Upper lobe of right lung (tissue), 1 donor: ENCODE measurements at places on chromosomes 7 and 10. TPM values are rescaled to one million over a fixed set of nuclear protein-coding genes. Genes with fewer than 3 reads are reported as not detected.
A peak's percentile ranks its signal among the peaks of the same experiment; 100 is the strongest.

GRCh38 chr10:122098924-122099323, 110.0 kb downstream of the TACC2 start:
- peaks cover 4% of the 10 kb centered on the region for H3K4me1 ChIP-seq
- no peaks in the 10 kb centered on the region for H3K36me3 ChIP-seq
- H3K27ac ChIP-seq: no peak overlapping the region
- no peaks in the 10 kb centered on the region for H3K27me3 ChIP-seq
- no peak for DNase-seq

DNA sequence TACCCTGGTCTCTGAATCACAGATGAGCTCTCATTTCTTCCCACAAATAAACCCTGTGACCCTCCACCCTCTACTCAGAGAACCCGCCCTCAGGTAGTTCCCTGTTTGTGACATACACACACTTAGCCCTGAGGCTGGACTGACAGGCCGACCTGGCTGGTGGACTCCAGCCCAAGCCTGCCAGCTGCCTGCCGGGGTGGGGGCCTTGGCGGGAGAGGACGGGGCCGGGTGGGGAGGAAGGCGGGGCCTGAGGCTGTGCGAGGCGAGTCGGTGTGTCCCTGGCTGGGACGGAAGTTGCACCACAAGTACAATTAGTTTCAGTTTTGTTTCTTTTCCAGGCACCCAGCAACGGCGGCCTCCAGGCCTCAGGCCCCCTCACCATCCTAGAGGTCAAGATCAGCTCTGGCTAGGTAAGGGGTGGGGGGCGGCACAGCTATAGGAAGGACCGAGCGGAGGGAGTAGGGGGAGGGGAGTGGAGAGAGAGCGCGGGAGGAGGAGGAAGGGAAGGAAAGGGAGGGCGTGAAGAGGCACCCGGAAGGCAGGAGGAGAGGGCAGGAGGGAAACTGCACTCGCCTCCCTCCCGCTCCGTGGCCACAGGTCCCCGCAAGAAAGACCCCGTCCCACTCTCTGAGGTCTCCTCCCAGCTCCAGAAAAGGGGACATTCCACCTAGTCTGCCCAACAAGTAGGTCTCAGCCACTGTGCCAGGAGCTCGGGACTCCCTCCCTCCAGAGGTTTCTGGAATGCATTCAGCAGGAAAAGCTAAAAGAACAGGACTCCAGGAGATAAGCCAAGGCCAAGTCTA, at the start of gene TRIM56:
Gene TRIM56, plus strand, starts transcription at position 320 of the 803 bp plus-strand sequence. CDS start 1,832 bp downstream, outside the sequence.
- peaks cover 24% of the 10 kb centered on the region for H3K36me3 ChIP-seq
- H3K27ac ChIP-seq: peak within 1 kb of the TSS; percentile 98
- H3K27me3 ChIP-seq: no peaks in the 10 kb centered on the region
- DNase-seq: peak; percentile 96

DNA sequence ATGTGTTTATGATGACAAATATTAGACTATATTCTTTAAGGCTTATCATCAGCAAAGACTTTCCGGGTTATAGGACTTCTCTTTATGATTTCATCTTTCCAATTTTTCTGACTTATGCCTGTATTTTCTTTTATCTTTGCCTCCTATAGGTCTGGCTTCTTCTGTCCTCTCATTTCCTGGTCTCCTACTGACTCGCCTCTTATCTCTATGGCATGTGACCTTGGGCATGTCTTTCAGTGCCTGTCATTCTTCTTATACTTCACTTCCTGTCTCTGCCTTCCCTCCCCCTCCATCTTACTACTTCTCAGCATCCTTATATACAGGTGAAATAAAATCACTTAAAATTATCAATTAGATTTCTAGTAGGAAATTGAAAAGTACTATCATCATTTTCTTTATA, 42.2 kb downstream of the PCDH15 start:
- no peak for DNase-seq
- no peak overlapping the region for H3K4me3 ChIP-seq
- no peaks in the 10 kb centered on the region for H3K4me1 ChIP-seq
- no peak overlapping the region for H3K27ac ChIP-seq

GRCh38 chr7:91603707-91604106, 276.8 kb downstream of the MTERF1 start:
- no peak overlapping the region for H3K4me3 ChIP-seq
- no peak overlapping the region for H3K27ac ChIP-seq
- no peaks in the 10 kb centered on the region for H3K4me1 ChIP-seq
- no peaks in the 10 kb centered on the region for H3K27me3 ChIP-seq
- no peak for DNase-seq
- no peaks in the 10 kb centered on the region for H3K36me3 ChIP-seq

ENTPD1 gene
- 64.6 TPM for total RNA-seq

- no peak overlapping the region for H3K27ac ChIP-seq
- DNase-seq: no peak
- H3K27me3 ChIP-seq: no peaks in the 10 kb centered on the region
Observed at GRCh38 chr10:115003396-115003795, 65.4 kb downstream of the TRUB1 start.

PRSS37 gene
- not detected for total RNA-seq

ADIRF gene
- total RNA-seq: 155 TPM

GPC2 gene
- total RNA-seq: 0.49 TPM

- no peak overlapping the region for H3K4me3 ChIP-seq
- no peak overlapping the region for H3K27ac ChIP-seq
- H3K36me3 ChIP-seq: no peaks in the 10 kb centered on the region
- no peaks in the 10 kb centered on the region for H3K27me3 ChIP-seq
- DNase-seq: no peak
Observed at GRCh38 chr10:19461588-19461987, 354.6 kb upstream of the PLXDC2 start.

DNA sequence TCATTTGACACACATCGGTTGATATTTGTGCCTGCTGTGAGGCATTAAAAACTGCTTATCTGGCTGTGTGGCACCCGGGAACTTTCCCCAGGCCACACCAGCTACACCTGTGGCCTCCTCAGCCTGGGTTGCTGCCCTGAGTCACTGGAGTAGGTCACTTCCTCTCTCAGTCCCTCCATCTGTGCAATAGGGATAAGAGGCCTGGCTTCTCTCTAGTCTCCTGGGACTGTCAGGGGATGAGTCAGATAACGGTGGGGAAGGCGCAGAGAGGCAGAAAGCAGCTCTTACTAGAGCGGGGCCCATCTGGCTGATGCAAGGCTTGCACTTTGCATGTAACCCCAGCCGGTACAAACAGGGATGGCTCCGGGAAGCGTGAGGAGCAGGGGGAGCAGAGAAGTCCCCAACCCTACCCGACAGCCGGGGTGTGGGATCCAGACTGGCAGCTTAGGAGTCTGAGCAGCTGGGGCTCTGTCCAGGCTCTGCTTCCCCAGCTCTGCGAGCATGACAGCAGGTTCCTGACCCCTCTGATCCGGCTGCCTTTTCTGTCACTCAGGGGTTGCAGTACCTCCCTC, 34.0 kb downstream of the DNAJB12 start:
- no peaks in the 10 kb centered on the region for H3K27me3 ChIP-seq
- no peak for DNase-seq
- no peak overlapping the region for H3K4me3 ChIP-seq
- H3K4me1 ChIP-seq: peaks cover 79% of the 10 kb centered on the region

- H3K4me3 ChIP-seq: no peak overlapping the region
- H3K27me3 ChIP-seq: no peaks in the 10 kb centered on the region
- peaks cover 7% of the 10 kb centered on the region for H3K36me3 ChIP-seq
- no peak overlapping the region for H3K27ac ChIP-seq
- no peaks in the 10 kb centered on the region for H3K4me1 ChIP-seq
- no peak for DNase-seq
Observed at GRCh38 chr7:112293416-112293815, 86.9 kb downstream of the ZNF277 start.

DNA sequence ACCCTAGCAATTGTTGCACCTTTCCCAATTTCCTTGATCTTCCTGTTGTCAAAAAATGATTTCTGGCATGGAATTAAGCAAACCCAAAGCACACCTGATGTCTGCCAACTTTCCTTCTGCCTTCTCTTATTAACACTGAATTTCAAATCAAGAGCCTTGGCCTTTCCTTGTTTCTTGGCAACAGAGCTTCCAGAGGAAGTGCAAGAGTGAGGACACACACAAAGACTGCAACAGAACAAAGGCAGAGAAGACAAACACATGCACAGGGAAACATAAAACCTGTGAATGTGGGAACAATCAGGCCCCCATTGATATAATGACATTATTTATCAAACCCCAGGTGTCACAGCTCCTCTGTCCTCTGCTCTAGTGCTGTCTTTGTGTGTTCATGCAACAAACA, 73.0 kb upstream of the IL6 start:
- no peak for DNase-seq
- no peaks in the 10 kb centered on the region for H3K36me3 ChIP-seq
- H3K27me3 ChIP-seq: no peaks in the 10 kb centered on the region
- no peak overlapping the region for H3K27ac ChIP-seq
- H3K4me1 ChIP-seq: no peaks in the 10 kb centered on the region
- H3K4me3 ChIP-seq: no peak overlapping the region

- H3K4me1 ChIP-seq: no peaks in the 10 kb centered on the region
- peaks cover 67% of the 10 kb centered on the region for H3K36me3 ChIP-seq
- no peak for DNase-seq
- H3K4me3 ChIP-seq: no peak overlapping the region
- H3K27me3 ChIP-seq: no peaks in the 10 kb centered on the region
Observed at GRCh38 chr10:5746197-5746596, 61.6 kb downstream of the TASOR2 start.

GRCh38 chr10:17375936-17376584, 78.3 kb downstream of the ST8SIA6 start:
- H3K36me3 ChIP-seq: no peaks in the 10 kb centered on the region
- DNase-seq: no peak

- no peak for DNase-seq
- no peaks in the 10 kb centered on the region for H3K36me3 ChIP-seq
- no peaks in the 10 kb centered on the region for H3K4me1 ChIP-seq
- no peak overlapping the region for H3K4me3 ChIP-seq
- H3K27ac ChIP-seq: no peak overlapping the region
- H3K27me3 ChIP-seq: no peaks in the 10 kb centered on the region
Observed at GRCh38 chr7:54260941-54261371, 281.2 kb upstream of the VSTM2A start.

DNA sequence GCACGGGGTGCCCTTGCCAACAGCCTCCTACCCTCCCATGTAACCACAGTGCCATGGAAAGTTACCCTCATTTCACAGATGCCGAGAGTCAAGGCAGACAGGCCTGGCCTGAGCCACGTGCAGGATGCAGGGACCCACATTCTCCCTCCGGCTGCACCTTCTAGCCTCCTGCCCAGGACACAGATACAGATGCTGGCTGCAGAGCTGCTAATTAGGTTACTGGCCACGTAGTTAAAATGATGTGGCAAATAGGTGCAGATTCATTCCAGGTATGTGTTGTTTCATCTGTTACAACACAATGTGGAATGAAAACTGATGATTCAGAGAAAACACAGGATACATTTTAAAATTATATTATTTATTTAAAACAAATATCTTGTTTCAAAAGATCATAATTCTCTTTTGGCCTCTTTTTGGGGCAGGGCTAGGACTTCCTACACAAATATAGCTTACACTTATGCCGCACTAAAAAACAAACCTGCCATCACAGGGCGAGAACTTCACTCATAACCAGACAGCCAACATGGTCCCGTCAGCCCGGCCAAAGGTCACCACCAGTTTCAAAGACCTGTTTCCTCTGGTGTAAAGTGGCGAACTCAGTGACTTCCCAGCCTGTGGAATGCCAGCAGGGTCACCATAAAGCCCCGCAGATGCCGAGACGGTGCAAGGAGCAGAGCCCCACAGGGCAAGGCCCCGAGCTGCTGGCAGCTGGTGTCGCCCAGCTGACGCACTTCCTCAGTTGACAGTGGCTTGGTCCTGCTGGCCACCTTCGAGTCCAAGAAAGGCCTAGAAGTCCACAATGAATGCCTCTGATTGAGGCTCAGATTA, 83.5 kb downstream of the TNS3 start:
- H3K36me3 ChIP-seq: no peaks in the 10 kb centered on the region
- H3K27ac ChIP-seq: peak overlapping the region; percentile 2
- peaks cover 61% of the 10 kb centered on the region for H3K4me1 ChIP-seq
- no peaks in the 10 kb centered on the region for H3K27me3 ChIP-seq
- no peak overlapping the region for H3K4me3 ChIP-seq

C10orf95 gene
- 3.1 TPM for total RNA-seq

DNA sequence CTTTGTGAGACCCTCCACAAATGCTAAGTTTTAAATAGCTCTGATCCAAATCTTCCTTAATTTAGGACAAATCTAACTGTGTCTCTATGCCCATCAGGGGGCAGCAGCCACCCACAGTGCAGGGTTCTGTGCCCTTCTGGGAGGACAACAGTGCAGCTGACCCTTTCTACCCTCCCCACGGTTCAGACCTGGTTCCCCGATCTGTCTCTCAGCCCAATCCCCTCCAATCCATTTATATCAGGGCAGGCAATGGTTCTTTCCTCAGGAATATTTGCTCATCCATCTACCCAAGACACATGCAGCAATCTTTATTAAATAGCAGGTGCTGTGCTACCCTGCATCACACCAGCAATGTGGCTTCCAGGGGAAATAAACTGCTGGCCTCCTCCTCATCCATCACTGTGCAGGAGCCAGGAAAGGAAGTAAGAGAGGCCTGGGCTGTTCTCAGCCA, 4.0 kb upstream of the RBM28 start:
- DNase-seq: peak; percentile 71
- H3K4me3 ChIP-seq: no peak overlapping the region
- peaks cover 9% of the 10 kb centered on the region for H3K4me1 ChIP-seq
- H3K27ac ChIP-seq: no peak overlapping the region
- H3K27me3 ChIP-seq: peaks cover 25% of the 10 kb centered on the region

- H3K4me1 ChIP-seq: peaks cover 7% of the 10 kb centered on the region
- no peaks in the 10 kb centered on the region for H3K27me3 ChIP-seq
- no peak overlapping the region for H3K27ac ChIP-seq
- H3K4me3 ChIP-seq: no peak overlapping the region
- no peaks in the 10 kb centered on the region for H3K36me3 ChIP-seq
Observed at GRCh38 chr10:119691726-119692125, 34.1 kb upstream of the INPP5F start.

RSU1 gene
- total RNA-seq: 77.8 TPM

- H3K27me3 ChIP-seq: peaks cover 4% of the 10 kb centered on the region
- peaks cover 52% of the 10 kb centered on the region for H3K4me1 ChIP-seq
- no peaks in the 10 kb centered on the region for H3K36me3 ChIP-seq
- H3K27ac ChIP-seq: peak overlapping the region; percentile 81
- H3K4me3 ChIP-seq: peak overlapping the region; percentile 31
Observed at GRCh38 chr7:101125989-101126650, 784 bp upstream of the SERPINE1 start.

- DNase-seq: no peak
- no peaks in the 10 kb centered on the region for H3K4me1 ChIP-seq
- H3K27ac ChIP-seq: no peak overlapping the region
- H3K4me3 ChIP-seq: no peak overlapping the region
- H3K27me3 ChIP-seq: no peaks in the 10 kb centered on the region
Observed at GRCh38 chr10:14723052-14723689, 51.5 kb downstream of the FAM107B start.

- H3K27ac ChIP-seq: no peak overlapping the region
- no peaks in the 10 kb centered on the region for H3K27me3 ChIP-seq
- no peaks in the 10 kb centered on the region for H3K4me1 ChIP-seq
- H3K4me3 ChIP-seq: no peak overlapping the region
Observed at GRCh38 chr10:16559236-16559773, 37.6 kb upstream of the C1QL3 start.

DNA sequence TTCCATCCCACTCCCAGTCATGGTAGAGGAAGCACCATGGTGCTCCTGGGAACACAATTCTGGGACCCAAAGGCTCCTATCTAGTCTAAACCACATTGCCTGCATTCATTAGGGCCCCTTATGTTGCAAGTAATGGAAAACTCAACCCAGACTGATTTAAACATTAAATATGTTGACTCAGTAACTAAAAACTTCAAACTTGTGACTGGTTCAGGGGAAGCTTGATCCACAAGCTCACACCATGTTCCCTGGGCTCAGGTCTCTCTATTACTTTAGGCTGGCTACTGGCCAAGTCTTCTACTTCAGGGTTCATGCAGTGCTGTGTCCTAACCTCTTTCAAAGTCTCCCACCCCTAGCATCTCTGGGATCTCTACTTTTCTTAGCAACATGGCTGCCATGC, 13.1 kb downstream of the WNT16 start:
- H3K27me3 ChIP-seq: no peaks in the 10 kb centered on the region
- H3K36me3 ChIP-seq: peaks cover 6% of the 10 kb centered on the region
- H3K27ac ChIP-seq: no peak overlapping the region

MLXIPL gene
- 11.1 TPM for total RNA-seq
